Fibroblast of mammary gland (primary cell): ENCODE measurements at places on chromosomes 2 and 18.

GRCh38 chr18:67862069-67862468 lies 345.5 kb upstream of the DSEL start:
- DNase-seq, result no peak

GRCh38 chr18:57051021-57051656 lies 95.7 kb upstream of the BOD1L2 start:
- DNase-seq, result no peak

DNA sequence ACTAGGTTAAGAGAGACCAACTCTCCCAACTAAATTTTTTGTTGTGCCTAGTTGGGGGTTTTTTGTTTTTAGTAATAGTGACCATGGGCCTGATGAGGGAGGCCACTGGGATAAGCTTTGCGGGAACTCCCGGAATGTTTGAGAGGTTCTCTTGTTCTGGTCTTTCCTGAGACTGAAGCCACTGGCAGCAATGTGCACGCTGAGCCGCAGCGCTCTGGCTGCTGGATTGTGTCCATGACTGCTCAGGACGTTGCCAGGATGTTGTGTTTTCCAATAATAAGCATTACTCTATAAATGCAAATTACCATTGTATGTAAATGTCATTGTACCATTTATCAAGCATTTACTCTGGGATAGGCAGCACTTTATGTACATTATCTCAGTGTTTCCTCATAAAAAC lies 126.1 kb downstream of the GALNT1 start:
- no peak for DNase-seq

- no peak for DNase-seq
Measured at GRCh38 chr2:205892665-205893259, 193.2 kb downstream of the INO80D start.

DNA sequence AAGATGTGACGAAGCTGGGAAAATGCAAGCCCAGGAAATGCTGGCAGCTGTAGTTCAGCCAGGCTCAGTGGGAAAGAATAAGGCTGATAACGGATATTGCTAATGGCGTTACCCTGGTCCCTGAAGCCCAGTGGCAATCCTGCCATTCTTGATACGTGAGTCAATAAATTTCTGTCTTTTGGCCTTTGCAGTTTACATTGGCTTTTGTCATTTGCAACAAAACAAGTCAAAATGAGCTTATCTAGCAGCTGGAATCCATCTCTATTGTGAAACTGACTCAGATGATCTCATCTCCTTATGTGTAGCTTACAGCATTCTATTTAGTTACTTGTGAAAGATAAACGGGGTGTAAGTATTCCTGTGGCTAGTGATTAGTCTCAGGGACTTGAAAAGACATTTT lies 43.8 kb downstream of the ARL6IP6 start:
- DNase-seq, result peak; percentile 89

DNA sequence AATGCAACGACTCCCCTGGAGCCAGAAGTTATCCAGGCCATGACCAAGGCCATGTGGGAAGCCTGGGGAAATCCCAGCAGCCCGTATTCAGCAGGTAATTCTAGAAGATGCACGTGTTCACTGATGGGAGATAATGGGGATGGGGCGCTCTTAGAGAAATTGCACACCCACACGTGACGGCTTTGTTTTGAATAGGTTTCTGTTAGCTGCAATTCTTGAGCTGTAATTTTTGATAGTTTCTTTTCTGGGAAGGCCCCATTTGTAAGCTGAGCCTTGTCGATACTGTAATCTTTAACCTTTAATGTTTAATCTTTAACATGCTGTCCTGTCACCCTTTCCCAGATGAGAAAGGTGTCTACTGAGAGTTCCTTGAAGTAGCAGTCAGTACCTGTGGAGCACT lies 3.6 kb downstream of the SCLY start:
- no peak for DNase-seq

DNA sequence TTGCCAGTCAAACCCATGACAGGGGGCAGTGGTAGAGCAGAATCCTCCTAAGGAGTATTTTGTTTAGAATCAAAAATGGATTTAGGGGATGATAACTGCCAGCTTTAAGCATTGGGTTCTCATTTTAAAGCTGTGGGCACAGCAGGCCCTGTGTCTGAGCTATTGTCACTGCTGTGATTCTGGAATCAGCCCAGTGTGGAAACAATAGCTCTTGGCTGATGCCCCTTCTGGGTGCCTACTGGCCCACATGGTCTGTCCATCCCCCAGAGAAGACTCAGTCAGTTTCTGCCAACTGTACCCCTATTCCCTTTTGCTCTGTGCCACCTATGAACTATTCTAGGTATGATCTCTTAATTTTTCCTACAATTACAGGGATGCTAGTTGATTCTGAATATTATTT lies 91.7 kb upstream of the LRRTM1 start:
- DNase-seq, result no peak

GRCh38 chr18:58054041-58054781 lies 10.2 kb downstream of the NEDD4L start:
- DNase-seq, result peak; percentile 48

DNA sequence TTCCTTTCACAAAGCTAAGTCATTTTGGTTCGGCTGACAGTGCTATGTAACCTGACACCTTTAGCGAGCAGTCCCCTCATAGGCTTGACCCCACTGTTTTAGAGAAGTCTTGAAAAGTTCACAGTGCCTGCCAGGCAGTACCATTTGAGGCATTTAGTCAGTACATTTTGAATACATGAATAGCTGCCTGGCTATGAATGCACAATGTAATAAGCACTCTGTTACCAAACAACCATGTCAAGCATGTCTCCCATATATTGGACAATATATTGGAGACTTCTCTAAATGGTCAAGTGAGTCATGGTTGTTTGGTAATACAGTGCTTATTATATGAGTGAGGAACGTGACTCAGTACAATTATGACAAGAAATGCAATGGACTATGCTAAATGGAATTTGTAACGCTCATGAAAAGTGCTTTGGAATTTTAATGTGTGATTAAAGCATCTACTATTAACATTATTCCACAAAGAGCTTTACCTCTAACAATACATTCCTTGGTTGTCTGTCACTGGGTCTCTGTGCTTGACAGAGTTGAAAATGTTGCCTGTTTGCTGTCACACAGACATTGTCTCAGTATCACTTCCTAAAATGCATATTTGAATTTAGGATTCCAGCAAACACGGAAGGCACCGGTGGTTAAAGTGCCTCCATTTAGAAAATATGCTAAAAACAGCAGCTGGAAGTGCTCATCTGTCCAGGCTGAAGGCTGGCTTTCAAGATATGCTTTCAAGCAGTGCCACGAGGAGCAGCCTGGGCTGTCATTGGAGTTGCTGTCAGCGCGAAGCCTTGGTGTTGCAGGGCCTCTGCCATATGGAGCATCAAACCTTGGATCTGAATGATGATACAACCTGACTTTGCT lies 458.6 kb downstream of the FBXO15 start:
- DNase-seq, result peak; percentile 96

GRCh38 chr2:193988784-193989183 lies 1668.2 kb upstream of the SLC39A10 start:
- DNase-seq, result no peak

- DNase-seq, result no peak
Measured at GRCh38 chr2:120601566-120601965, 134.1 kb upstream of the GLI2 start.

DNA sequence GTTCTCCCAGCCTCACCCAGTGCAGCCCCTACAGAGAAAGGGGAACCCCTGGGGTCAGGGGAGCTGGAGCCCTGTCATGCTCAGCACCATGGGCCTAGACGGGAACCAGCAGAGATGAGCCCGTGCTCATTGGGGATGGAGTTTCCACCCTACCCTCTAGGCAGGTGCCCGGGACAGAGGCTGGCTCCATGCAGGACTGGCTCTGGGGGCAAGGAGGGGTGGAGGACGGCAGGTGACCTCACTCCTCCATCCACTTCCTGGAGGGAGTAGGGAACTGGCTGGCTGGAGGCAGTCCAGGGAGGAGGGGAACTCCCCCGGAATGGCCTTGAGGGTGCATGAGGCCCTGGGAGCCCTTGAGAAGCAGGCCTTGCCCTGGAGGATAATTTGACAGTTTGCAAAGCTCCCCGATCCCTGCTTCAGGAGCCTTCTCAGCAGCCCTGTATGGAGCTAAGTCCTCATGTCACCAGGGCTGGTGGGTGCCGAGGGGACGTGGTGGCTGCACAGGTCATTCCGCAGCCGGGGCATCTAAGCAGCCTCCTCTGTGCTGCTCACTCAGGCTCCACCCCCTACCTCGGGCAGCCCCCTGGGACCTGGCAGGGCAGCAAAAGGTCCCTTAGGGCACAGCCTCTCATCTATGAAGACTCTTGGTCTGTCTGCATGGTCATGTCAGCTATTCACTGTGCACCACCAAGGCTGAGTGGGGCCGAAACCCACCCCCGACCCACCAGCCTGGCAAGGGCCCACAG lies 2.1 kb downstream of the NEURL3 start:
- no peak for DNase-seq

DNA sequence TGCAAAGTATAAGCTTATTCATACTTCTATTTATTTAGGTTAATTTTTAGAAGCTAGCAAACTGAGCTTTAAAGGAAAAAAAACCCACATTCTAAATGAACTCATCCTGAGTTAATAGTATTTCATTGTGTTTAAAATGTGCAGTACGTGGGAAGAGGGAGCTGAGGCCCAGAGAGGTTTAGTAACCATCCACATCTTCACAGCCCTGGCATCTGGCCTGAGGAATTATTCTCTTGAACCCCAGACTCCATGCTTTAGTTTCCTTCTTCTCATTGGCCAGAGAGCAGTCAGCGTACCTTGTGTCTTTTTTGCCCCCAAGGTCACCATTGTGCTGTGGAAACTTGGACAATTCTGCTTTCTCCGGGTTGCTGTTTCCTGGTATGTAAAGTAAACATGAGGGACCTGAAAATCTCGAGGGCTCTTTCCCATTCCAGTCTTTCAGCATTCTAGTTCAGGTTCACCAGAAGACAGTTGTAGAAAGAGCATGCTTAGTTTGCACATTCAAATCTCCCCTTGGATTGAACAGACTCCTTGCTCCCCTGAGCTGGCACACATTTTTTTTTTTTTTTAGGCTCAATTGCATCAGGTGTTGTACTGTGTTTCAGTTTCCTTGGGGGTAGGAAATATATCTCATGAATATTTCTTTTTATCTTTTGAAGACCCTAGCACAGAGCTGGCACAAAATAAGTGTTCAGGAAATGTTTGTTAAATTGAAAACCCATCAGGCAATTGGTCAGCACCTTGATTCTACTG lies 81.4 kb downstream of the MYCN start:
- DNase-seq, result no peak

DNA sequence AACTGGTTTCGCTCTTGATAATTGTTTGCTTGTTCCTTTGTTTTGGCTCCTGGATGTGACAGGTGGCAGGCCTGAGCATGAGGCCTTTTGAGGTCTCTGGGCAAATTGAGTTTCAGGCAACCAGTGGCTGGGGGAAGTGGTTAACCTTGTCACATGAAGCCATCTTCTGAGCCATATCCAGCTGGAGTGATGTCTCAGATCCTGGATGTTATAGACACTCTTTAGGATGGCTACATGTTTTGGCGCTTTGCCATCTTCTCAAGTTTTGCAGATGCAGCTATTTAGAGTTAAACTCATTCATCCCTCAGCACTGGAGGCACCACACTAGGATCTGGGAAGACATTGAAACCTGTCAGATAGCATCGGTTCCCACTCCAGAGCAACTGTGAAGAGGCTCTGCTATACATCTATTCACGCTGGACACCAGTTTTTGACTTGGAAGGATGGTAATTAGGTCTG lies 25.3 kb upstream of the TACR1 start:
- DNase-seq, result peak; percentile 5

DNA sequence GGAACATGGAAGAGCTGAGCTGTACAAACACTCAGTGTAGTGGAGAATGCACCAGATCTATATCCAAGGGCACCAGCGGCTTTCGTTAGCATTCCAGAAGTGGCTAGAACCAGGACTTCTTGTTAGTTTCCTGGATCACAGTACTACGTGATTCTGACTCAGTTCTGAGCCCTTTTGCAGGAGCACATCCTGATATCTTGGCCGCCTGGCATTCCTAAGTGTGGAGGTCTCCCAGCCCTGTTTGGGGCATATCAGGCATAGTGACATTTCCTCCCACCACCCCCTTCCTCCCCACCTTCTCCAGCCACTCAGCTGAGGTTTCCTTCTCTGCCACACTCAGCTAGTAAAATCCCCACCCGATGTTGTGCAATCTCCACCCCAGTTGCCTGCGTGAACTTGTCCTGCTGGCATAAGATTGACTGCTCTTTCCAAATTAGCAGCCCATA lies 63.4 kb downstream of the BMP10 start:
- DNase-seq, result no peak

DNA sequence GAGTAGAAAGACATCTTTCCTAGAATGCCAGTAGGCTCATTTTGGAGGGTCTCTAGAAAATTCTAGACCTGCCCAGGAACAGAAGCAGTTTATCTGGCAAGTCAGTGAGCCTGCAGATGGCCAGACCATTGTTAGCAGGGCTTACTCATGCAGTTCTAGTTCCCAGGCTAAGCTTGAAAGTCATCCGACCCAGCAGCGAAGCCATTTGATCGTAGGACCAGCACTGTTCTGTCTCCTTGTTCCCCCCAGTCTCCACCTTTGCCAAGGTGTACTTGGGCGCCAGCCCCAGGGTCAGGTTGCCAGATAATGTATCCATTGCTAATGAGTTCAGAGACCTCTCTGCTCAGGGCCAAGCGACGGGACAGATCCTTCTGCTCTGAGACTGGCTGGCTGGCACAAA lies 70.1 kb downstream of the EPAS1 start:
- DNase-seq, result no peak

- DNase-seq, result no peak
Measured at GRCh38 chr2:234478121-234478858, 18.6 kb downstream of the ARL4C start.

- DNase-seq, result no peak
Measured at GRCh38 chr2:216056739-216057138, 24.9 kb downstream of the PECR start.
